Activated CD8-positive, alpha-beta memory T cell treated with anti-CD3 and anti-CD28 coated beads for 1 hour (primary cell): ENCODE measurements at places on chromosomes 2 and 18.

DNA sequence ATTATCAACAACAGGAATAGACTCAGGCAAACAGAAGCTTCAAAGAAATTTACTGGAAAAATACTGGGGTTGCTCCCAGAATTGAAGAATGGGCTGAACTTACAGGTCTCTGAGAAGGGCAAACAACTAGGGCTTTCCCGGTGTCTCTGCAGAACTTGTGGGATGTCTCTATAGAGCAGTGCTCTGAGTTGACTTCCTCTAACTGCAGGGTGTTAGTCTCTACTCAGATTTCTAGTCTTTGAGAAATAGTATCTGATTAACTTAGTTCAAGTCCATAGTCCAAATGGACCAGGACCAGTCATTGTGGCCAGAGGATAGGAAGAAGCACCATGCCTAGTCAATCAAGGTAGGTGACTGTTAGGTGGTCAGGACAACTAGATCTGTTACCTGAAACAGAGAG lies 45.8 kb downstream of the LIMS1 start:
- DNase-seq, result no peak

DNA sequence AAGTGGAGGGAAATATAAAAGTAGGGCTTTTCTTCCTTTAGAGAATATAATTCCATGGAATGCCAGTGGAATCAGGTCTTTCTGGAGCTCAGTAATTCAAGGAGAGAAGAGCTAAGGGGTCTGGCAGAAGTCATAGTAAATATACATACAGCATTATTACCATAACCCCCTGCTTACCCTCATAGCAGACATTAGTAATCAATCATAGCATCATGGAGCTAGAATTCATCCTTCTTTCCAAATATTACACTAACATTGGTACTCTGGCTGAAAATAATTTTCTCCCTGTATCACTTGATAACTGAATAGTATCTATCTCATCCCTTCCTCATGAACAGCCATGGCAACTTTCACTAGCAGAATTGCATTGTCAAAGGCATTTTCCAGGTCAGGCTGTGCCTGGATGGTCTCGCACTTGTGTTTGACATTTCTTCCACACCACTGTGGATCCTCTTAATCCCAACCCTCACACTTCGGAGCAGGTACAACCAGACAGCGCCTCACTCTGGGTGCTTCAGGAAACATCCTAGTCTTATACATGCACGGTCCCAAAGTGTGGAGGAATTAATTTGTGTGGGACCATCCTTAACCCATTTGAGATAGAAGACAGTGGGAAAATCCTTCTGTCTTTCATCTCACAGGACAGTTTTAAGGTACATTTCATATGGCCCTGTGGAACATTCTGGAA lies 84.2 kb upstream of the SEC11C start:
- DNase-seq, result no peak

DNA sequence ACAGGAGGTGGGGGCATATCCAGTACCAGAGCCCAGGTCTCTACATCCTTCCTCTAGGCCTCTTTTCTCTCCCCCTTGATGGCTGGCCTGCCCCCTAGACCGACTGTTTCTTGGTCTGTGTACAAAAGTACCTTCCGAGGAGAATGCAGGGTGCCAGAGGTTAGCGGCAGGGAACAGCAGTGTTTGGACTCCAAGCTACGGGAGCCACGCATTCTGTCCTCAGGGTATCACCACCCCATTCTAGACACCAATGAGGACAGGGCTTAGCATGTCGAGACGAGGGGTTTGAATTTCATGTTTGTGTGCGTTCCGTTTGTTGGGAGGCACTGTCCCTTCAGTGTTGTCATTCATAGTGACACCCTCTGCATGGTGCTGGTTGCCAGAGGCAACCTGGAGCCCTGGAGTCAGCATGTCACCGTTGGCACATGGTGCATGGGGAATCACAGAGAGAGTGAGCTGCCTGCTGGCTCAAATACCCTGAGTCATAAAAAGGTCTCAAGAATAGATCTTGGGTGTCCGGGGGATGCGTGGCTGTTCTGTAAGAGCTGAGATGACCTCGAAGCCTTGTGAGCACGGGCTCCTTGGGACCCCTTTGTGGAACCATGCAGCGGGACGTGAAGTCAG lies 57.2 kb upstream of the LDLRAD4 start:
- DNase-seq, result no peak

- DNase-seq, result no peak
Observed at GRCh38 chr2:161947836-161948235, 126.2 kb downstream of the DPP4 start.
